Smooth muscle cell of the coronary artery (primary cell): ENCODE measurements at places on chromosomes 7 and 10. TPM values are rescaled to one million over a fixed set of nuclear protein-coding genes. Genes with fewer than 3 reads are reported as not detected.

The MMD2 gene
- total RNA-seq, result not detected in 2 replicates

The LRRC61 gene
- 0.08 TPM in 1 of 2 replicates, not detected in the other for total RNA-seq

The FBXO24 gene
- 0.30 TPM in 1 of 2 replicates, not detected in the other for total RNA-seq

The MTERF1 gene
- 5.7 and 9.1 TPM in 2 replicates for total RNA-seq

The PLCE1 gene
- 1.3 and 2.3 TPM in 2 replicates for total RNA-seq

The VAX1 gene
- not detected in 2 replicates for total RNA-seq

The LRMDA gene
- total RNA-seq, result 1.5 and 2.3 TPM in 2 replicates
